IPS DF 6.9 (cell line): ENCODE measurements at places on chromosomes 3 and 15.

DNA sequence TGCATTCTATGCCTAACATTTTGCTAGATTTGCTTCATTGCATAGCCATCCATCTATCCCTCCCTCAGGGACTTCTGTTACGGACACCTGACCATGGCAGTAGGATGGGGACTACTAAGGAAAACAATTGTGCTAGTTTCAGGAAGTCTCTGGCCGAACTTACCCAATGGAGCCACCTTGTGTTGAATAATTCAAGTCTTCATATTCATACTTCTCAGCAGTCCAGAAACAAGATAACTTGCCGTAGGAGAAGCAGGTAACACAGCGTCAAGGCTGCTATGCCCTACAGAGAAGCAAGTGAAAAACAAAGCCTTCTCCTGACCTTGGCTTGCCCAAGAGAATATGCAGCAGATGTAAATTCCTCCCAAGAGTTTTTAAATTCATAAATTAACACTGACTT, 685.3 kb downstream of the GRM7 start:
- no peak for DNase-seq

DNA sequence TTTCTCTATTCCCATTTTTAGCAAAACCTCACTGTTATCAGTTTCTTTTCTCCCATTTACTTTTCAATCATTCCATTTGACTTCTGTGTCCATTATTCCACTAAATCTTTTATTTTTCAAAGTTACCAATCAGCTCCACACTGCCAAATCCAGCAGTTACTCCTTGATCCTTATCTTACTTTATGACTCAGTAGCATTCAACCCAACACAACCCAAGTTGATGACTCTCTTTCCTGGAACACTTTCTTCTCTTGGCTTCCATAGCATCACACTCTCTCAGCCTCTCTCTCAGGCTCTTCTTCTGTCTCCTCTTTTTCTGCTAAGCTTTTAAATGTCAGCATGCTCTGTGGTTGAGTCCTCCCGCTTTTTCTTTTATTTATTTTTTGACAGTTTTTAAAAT, 36.3 kb downstream of the RASGRP1 start:
- no peak for DNase-seq

DNA sequence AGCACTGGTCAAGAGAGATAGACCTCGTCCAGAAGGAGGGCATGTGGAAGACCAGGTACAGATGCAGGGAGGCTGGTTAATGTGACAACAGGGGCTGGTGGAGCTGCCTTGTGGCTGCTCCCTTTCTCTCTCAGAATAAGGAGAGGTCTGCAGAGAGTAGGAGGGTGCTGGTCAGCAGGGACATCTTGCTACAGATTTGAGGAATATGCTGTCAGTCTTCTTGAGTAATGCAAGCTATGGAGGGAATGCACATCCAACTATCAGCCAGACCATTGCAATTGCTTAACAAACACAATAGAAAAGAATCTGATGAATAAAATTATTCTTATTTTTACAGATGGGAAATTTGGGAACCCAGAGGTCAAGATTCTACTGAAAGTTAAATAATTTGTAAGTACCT, 20.3 kb upstream of the SIAH2 start:
- no peak for DNase-seq

DNA sequence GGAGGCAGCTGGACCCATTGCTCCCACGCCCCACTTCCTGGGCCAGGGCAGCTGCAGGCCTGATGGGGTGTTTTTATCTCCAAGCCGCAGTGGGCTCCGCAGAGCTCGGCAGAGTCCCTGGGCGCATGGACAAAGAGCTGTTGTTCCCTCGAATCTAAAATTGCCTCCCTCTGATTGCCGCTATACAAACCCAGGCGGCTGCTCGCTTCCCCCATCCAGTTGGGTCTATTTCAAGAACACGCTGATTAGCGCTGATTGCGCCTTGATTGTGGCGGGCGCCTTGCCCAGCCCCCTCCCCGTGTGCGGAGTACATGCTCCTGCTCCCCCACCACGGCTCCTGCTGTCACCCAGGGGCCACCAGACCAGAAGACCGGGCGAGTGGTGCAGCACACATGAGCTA, 43.4 kb upstream of the SLC6A1 start:
- DNase-seq, result no peak

GRCh38 chr3:46864061-46864881, 1.0 kb upstream of the MYL3 start:
- no peak for DNase-seq

DNA sequence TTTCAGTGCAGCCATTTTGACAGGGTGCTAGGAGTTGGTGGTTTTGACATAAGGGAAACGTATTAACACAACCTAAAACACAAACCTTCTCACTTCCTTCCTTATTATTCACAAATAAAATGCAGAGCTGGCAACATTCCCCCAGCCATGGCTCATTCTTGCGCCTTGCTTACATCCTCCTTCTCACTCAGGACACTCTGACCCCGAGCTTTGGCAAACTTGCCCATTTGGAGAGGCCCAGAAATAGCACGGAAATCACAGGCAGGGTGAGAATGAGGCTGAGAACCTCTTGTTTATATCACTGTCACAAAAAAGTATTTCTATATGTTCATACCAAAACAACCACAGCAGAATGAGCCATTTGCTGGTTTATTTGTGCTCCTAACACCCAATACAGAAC, 244.3 kb downstream of the NTRK3 start:
- DNase-seq, result no peak

DNA sequence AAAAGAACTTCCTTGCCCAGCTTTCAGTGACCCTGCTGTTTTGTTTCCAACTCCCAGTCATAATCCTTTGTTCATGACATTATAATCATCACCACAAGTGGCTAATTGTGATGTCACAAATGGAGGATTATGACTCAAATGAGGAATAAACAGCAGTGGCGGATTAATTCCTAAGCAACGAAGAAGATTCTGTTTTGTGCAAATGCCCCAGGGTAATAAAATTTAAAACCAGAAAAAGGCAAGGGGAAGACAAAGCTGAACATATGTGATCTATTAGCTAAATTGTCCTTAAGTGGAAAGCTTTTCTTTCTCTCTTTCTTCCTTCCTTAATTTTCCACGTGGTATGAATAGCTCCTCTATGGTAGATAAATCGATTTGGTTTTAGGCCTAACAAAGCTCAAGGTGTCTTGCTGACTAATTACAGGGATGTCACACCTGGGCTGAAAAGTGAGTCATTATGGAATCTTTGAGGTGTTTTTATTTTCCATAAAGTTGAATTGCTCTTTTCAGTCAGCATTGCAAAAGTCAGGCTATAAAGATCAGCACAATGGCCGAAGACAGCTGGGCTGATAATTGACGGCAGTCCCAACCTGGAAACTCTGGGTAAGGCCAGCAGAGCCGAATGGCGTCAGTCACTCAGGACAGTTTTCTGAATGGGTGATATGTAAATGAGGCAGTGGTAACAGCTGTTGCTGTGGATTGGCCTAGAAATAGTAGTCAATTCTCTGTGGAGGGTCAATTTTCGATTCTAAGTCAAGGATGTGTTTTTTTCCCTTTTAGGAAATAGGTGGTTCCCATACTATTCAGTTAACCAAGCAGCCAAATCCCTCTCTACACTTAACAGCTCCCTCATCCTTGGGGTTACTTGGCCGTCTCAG, 121.5 kb downstream of the PTPRG start:
- DNase-seq, result no peak

GRCh38 chr15:48674876-48675275, 29.4 kb upstream of the FBN1 start:
- no peak for DNase-seq

DNA sequence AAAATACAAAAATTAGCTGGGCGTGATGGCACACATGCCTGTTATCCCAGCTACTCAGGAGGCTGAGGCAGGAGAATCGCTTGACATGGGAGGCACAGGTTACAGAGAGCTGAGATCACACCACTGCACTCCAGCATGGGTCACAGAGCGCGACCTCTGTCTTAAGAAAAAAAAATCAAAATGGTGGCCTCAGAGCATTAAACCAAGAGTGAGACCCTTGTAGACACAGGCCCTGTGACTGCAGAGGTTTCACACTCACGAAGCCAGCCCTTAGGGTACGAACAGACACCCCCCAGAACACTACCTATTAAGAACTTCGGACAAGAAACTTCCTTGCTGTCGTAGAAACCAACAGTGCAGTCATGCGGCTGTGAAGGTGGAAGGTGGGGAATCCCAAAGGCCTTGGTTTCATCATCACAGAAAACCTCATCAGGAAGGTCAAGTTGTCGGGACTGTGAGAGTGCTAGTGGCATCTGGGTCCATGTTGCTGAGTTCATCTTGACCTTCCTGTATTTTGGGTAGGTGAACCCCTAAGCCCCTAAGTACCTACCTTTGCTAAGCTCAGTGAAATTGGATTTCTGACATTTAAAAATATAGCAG, 4.8 kb upstream of the PDE8A start:
- no peak for DNase-seq

- DNase-seq, result peak; percentile 71
Observed at GRCh38 chr3:49104427-49105291, at the start of gene QARS1. Gene QARS1 (minus strand): TSS chr3:49104757. CDS start chr3:49104733, 24 bp downstream.

GRCh38 chr3:16888785-16889607, 4.2 kb downstream of the PLCL2 start:
- DNase-seq, result no peak

- DNase-seq, result no peak
Observed at GRCh38 chr15:70806992-70807712, 43.8 kb upstream of the UACA start.

GRCh38 chr3:2354702-2355101, 256.0 kb downstream of the CNTN4 start:
- DNase-seq, result no peak

- DNase-seq, result peak; percentile 47
Observed at GRCh38 chr3:142279965-142280590, 54.7 kb upstream of the GK5 start.

DNA sequence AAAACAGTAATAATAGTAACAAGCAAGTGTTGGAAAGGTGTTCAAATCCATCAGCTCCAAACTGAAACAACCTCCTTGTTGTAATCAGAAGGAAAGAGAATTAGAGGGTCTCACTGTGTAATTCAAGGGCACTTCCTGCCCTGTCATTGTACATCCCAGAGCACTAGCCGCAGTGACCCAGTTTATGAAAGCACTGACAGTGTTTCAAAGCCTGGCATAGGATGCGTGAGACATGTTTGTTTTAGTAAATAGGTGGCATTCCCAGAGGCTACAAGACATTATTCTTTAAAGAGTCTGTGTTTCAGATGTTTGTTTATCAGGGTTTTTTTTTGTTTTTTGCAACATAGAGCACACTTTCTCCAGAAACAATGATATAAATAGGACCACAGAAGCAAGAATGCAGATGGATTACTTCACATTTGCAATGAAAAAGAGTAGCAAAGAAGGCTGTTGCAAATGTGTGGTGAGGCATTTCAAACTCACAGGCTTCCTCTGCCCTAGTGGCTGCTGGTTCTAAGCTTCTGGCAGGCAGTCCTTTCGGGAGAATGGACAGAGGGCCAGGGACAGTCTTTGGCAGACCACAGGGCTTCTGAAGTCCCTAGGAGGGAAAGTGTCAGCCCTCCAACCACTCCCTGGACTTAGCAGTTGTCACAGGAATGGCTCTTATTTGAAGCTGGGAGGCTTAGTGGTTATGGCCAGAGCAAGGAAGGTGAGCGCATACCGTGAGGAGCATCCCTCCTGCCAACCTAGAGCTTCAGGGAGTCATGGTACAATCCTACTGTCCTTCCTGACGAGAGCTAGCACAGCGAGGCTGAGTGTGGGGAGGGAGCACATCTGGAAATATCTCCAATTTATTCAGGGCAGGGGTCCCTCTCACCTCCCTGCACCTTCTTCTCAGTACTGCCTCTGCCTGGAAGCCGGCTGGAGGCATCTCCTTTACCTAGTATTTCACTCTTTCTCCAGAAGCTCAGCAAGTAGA, 31.4 kb upstream of the TIPARP start:
- DNase-seq, result no peak

- peak; percentile 11 for DNase-seq
Observed at GRCh38 chr3:61172684-61173083, 78.6 kb downstream of the FHIT start.

DNA sequence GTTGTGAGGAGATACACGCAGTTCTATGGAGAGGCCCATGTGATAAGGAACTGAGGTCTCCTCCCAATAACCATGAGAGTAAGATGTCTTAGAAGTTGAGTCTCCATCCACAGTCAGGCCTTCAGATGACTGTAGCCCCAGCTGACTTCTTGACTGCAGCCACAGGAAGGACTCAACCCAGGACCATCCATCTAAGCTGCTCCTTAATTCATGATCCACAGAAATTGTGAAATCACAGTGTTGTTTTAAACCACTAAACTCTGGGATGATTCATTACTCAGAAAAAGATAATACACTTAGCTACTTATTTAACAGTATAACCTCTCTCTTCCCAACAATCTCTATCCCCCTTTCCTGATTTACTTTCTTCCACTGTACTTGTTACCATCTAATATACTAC, 173.3 kb downstream of the ALDH1A2 start:
- no peak for DNase-seq

- no peak for DNase-seq
Observed at GRCh38 chr3:11930084-11930483, 74.1 kb upstream of the SYN2 start.

- no peak for DNase-seq
Observed at GRCh38 chr3:32975891-32976595, 24.6 kb downstream of the CCR4 start.

DNA sequence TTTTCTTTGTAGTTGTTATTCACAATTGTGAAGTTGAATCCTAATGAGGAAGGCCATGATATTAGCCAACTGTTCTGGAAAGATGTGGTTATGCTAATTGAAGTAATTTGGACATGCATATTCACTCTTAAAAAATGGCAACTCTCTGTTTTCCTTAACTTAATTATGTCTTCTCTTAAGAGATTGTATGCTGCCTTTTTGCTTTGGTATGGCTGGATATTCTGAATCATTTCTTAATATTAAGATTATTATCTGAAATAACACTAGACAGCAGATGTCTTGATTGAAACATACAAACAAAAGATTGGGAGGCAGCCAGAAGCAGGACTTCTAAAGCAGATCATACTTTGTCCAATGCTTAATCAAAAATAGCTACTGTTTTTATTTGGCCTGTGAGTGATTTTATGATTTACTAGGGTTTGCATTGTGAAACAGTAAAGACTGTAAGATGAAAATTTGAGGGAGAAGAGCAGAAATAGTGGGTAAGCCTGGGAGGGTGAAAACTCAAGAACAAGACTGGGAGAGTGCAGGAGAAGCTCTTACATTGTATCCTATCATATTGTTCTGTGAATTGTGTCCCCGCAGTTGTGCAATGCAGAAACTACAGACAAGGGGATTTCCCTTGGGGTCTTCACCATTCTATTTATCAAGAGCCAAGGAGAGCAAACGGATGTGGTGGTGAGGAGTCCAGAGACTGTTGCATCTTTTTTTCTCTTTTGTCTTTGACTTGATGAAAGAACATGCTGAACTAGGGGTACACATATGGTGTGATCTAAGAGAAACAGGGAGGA, 554.8 kb downstream of the TUSC7 start:
- no peak for DNase-seq

GRCh38 chr3:3600665-3601340, 198.4 kb upstream of the LRRN1 start:
- DNase-seq, result no peak
